ENCODE measurements at places on chromosomes 3 and 15. TPM values are rescaled to one million over a fixed set of nuclear protein-coding genes. Genes with fewer than 3 reads are reported as not detected.

GRCh38 chr3:23734481-23734880 is 71.3 kb upstream of the UBE2E1 start:
- no peak for DNase-seq

Gene ARGFX
- total RNA-seq, result not detected

- DNase-seq, result no peak
These were observed 3.8 kb upstream of the GABPB1 start for GRCh38 chr15:50358845-50359244.

GRCh38 chr15:56992725-56993124 is 74.3 kb downstream of the TCF12 start:
- DNase-seq, result no peak

GRCh38 chr3:129975705-129976048 is 1.2 kb downstream of the TRH start:
- DNase-seq, result no peak

- no peak for DNase-seq
These were observed 18.1 kb upstream of the POC1A start for GRCh38 chr3:52172262-52172757.

Gene SPSB4
- 5.3 TPM for total RNA-seq

All from left ventricle myocardium superior (tissue), 1 donor.